ENCODE measurements at places on chromosomes 3 and 15.

- no peak for DNase-seq
Observed at GRCh38 chr3:128083396-128083795, 31.2 kb downstream of the SEC61A1 start.

DNA sequence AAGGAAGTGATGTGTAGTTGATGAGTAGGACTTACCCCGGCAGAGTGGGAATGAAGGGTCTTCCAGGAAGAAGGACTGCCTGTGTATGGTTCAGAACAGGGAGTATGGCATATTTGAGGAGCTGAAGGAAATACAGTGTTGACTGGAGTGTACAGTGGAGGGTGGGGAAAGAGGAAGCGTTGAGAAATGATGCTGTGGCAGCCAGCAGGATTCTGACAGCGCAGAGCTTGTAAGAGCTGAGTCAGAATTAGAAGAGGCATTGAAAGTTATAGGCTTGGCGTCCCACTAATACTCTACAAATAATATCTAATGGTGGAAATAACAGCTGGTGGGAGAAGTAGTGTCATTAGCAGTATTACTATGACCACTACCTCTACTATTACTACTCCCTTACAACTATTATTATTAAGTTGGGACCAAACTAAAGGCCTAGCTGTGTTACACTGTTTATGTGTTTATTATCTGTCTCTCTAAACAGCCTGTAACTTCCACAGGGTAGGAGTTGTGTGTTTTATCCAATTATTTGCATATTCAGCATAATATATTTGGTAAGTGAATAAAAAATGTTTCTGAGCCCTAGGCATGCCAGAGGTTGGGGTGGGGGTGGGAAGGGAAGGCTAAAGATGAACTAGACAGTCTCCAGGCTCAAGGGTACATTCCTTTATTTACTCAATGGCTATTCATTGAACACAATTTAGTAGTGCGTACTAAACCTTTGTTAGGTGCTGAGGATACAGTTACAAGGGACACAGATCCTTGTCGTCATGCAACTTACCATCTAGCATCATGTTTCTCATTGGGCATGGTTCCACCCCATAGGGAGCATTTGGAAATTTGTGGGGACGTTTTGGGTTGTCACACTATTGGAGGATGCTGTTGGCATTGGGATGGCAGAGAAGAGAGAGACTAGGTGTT lies 428.8 kb upstream of the ONECUT1 start:
- no peak for DNase-seq

- DNase-seq, result no peak
Observed at GRCh38 chr3:108381529-108382140, 85.3 kb downstream of the HHLA2 start.

DNA sequence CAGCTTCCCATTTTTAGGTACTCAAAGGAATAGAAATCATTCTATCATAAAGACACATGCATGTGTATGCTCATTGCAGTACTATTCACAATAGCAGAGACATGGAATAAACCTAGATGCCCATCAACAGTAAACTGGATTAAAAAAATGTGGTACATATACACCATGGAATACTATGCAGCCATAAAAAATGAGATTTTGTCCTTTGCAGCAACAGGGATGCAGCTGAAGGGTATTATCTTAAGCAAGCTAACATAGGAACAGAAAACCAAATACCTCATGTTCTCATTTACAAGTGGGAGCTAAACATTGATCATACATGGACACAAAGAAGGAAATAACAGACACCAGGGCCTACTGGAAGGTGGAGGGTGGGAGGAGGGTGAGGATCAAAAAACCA lies 33.1 kb upstream of the COL6A5 start:
- DNase-seq, result no peak

DNA sequence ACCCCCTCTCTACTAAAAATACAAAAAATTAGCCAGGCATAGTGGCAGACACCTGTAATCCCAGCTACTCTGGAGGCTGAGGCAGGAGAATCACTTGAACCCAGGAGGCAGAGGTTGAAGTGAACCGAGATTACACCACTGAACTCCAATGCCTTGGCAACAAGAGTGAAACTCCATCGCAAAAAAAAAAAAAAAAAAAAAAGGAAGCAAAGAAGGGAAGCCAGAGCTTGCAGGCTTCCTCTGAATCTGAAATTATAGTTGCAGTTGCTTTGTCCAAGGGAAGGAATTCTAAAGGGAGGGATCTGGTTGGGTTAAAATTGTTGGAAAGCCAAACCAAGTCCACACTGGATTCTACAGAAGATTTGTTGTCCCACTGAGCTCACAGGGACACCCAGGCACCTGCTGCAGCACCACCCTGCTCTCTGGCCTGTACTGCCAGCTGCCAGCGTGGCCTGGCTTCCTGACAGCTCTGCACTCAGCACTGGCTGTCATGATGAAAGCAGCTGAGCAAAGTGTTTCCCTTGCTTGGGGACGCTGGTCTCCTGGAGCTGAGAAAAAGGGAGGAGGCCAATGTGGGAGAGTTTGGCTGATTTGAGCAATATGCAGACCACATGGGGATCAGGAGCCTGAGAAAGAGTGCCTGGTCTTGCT lies 88.8 kb upstream of the HES1 start:
- DNase-seq, result no peak

GRCh38 chr15:60118626-60119025 lies 114.5 kb downstream of the FOXB1 start:
- no peak for DNase-seq

GRCh38 chr15:33211176-33211808 lies 16.8 kb upstream of the FMN1 start:
- DNase-seq, result no peak

DNA sequence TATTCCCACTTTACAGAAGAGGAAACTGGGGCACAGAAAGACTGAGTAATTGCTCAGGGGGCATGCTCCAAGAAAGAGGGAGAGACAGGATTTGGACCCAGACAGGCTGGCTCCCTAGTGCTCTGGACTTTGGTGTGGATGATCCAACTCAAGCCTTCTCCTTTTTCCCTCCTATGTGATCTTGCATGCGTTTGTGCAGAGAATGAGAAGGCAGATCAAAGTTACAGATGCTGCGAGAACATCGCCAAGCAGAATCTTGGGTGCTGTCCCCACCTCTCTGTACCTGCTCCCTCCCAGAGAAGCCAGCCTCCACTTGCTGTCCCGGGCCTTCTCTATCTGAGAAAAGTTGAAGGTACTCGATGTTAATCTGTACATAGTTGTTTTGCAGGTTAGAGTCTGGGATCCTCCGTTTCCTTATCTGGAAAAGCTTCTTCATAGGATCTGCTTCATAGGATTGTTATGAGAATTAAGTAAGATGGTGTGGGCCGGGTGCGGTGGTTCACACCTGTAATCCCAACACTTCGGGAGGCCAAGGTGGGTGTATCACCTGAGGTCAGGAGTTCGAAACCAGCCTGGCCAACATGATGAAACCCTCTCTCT lies 10.2 kb downstream of the GNB5 start:
- DNase-seq, result no peak

GRCh38 chr3:32459450-32459849 lies 43.2 kb downstream of the CMTM6 start:
- DNase-seq, result no peak
